ENCODE measurements at places on chromosomes 1 and 21.

- DNase-seq, result peak; percentile 14
Observed at GRCh38 chr1:61851235-61851634, 109.0 kb downstream of the PATJ start.

DNA sequence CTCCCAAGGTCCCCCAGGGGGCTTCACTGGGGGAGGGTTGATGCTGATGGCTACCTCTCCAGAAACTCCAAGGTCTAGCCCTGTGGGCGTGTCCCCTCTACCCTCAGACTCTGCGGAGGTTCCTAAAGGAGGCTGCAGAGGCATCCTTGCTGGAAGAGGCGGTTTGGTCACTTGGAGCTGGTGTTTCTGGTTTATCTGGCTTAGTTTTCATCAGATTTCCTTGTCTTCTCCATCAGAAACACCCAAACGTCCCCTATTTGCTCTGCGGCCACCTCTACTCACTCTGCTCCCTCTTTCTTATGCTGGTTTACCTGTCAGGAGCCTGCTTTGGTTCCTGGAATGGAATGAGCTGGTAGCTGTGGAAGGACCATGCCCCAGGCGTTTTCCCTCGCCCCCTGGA, 2.5 kb downstream of the PKP1 start:
- no peak for DNase-seq

DNA sequence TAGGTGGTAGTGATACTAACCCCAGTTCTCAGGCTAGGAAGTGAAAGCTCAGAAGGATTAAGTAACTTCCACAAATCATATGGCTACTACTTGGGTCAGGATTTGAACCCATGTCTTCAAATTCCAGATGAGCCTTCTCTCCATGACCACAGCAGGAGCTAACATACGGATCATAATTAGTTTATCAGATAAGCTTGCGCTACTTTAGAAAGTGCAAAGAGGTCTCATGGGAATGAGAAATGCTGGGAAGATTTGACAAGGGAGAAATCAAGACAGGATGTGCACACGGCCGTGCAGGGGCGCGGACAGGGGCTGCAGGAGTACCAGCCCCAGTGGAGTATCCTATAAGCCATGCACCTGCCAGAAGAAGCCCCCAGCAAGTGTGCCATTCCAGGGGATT, 5.2 kb downstream of the PLEKHA6 start:
- DNase-seq, result no peak

- DNase-seq, result no peak
Observed at GRCh38 chr1:58156831-58157230, 389.7 kb downstream of the OMA1 start.

DNA sequence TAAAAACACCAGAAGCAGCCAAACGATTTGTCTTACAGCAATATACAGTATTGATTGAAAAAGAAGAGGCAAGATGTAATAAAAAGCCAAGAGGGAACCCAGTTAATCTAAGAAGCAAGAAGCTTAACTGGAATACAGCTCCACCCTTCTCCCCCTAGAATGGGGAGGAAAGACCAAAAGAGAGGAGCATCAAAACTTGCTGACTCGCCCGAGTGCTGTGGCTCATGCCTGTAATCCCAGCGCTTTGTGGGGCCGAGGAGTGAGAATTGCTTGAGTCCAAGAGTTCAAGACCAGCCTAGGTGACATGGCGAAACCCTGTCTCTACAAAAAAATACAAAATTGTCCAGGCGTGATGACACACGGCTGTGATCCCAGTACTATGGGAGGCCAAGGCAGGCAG, 32.2 kb downstream of the BRWD1 start:
- DNase-seq, result no peak

GRCh38 chr1:156372265-156372586, 3.2 kb downstream of the RHBG start:
- DNase-seq, result no peak

DNA sequence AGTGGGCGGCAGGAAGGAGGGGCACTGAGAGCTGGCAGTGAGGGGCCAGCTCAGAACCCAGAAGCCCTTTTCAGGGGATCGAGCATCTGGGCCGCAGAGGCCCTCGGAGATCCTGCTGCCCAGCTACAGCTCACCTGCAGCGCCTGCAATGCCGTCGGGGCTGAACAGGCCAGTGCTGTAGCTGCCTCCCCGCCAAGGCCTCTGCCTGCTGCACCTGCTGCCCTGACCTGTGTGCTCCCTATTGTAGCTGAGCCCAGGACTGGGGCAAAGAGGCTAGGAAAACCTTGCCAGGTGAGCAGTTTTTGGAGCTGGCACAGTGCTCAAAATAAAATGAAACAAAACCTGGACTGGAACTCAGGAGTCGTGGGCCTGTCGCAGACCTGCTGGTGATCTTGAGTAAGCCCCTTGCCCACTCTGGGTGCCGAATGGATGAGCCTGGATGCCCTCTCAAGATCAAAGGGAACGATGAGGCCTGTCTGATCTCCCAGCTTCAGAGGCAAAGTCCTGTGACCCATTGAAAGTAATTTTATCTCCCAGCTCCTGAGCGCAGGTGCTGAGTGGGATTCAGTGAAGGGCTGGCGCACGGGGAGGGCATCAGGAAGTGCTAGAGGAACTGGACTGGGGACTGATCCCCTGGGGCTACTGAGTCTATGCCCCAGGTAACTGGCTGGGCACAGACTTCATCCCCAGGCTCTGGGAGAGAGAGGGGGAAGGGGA, 154.6 kb downstream of the FOXD2 start:
- DNase-seq, result no peak

- no peak for DNase-seq
Observed at GRCh38 chr1:224541901-224542630, 74.1 kb upstream of the CNIH3 start.

- peak; percentile 39 for DNase-seq
Observed at GRCh38 chr21:46128106-46128932, 27.1 kb downstream of the FTCD start.

DNA sequence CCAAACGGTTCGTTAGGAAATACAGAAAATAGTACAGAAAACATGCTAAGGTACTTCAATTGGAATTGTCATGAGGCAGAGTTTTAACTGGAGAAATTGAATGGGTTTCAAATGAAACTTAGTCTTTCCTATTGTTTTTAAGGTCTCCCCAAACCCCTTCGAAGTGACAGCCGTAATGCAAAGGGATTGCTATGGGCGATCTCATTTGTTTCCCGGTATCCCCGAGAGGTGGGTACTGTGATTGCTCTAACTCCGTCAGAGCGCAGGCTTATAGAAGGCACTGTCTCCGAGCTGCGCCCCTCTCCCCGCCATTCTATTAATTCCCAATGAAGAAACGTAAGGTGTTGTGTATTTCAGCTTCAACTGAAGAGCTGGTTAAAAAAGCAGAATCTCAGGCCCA, 22.0 kb upstream of the RNF187 start:
- DNase-seq, result no peak

GRCh38 chr21:36976228-36976861, 9.9 kb upstream of the HLCS start:
- no peak for DNase-seq

DNA sequence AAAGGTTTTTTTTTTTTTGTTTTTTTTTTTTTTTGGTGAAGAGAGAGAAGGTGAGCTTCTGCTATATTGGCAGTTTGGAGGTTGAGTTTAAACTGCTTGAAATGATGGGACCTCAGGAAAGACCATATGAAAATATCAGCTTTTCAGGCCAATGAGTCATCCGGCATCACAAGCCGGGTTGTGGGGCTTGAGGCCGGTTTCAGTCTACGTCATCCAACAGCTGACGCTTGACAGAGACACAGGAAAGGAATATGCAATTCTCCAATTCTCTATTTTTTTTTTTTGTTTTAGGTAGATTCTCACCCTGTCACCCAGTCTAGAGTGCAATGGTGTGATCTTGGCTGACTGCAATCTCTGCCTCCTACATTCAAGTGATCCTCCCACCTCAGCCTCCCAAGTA, 52.4 kb downstream of the KCNJ6 start:
- no peak for DNase-seq

DNA sequence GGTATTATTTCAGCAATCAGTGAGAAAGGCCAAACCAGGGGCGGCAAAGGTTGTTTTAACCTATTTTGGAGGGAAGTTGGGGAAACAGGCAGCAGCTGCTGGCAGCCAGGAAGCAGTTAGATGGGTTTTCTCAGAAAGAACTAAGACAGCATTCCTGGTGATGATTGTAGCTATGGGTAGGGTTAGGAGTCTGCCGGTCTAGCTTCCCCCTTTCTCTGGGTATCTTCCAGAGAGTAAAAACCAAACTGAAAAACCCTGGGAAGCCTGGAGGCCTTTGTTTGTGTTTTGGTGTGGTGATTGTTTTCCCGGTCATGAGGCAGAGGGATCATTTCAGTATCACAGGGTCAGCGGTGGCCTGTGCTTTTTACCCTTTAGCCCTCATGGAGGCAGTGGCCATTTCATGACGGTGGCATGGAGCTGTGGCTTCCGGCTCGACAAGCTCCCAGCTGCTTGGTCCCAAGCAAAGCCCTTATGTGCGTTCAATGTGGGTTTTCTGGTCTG, 19.5 kb upstream of the TNFRSF1B start:
- DNase-seq, result no peak

- DNase-seq, result peak; percentile 61
Observed at GRCh38 chr1:154975409-154976059, 1.1 kb downstream of the CKS1B start.

GRCh38 chr1:72283307-72284083, 1.2 kb upstream of the NEGR1 start:
- DNase-seq, result peak; percentile 83

GRCh38 chr1:21882721-21883415, 54.2 kb downstream of the HSPG2 start:
- no peak for DNase-seq

GRCh38 chr1:178607718-178608408, 95.0 kb downstream of the TEX35 start:
- no peak for DNase-seq

DNA sequence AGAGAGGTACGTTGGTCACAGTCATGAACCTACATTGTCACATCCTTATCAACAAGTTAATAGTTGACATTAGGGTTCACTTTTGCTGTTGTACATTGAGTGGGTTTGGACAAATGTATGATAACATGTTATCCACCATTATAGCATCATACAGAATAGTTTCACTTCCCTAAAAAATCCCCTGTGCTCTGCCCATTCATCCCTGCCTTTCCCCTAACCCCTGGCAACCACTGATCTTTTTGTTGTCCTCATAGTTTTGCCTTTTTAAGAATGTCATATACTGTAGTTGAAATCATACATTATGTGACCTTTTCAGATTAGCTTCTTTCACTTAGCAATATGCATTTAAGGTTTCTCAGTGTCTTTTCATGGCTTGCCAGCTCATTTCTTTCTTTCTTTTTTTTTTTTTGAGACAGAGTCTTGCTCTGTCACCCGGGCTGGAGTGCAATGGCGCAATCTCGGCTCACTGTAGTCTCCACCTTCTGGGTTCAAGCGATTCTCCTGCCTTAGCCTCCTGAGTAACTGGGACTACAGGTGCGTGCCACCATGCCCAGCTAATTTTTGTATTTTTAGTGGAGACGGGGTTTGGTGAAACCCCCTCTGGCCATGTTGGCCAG, 50.6 kb downstream of the UCK2 start:
- no peak for DNase-seq

DNA sequence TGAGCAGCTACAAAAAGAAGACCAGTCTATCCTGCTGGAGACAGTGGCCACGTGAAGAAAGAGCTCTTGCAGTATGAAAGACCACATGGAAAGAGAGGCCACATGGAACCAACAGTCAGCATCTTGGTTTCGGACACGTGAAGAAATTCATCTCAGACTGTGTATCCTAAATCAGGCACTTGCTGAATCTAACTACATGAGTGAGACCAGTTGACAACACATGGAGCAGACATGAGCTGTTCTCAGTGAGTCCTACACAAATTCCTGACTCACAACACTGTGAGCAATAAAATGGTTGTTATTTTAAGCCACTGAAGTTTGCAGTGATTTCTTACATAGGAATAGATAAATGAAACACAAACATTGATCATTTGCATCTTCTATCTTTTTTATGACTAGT, 2.4 kb upstream of the TAF1A start:
- no peak for DNase-seq

DNA sequence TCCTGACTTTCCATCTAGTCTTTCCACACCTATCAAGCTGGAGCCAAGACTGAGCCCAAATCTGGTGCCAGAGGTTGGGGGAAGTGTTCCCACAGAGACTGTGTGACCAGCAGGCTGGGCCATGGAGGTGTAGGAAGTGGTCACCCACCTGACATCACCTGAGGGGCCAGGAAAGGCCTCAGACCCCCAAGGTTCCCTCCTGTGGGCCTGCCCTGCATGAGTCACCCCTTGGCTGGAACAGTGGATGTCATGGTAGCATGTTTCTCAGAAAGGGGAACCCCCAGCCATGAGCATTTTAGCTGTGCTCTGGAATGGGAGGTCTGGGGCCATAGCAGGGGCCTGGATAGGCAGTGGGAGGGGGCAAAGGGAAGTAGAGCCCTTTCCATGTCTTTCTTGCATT, 5.7 kb upstream of the TNFRSF8 start:
- no peak for DNase-seq

- no peak for DNase-seq
Observed at GRCh38 chr1:66258404-66259105, 275.4 kb upstream of the SGIP1 start.

DNA sequence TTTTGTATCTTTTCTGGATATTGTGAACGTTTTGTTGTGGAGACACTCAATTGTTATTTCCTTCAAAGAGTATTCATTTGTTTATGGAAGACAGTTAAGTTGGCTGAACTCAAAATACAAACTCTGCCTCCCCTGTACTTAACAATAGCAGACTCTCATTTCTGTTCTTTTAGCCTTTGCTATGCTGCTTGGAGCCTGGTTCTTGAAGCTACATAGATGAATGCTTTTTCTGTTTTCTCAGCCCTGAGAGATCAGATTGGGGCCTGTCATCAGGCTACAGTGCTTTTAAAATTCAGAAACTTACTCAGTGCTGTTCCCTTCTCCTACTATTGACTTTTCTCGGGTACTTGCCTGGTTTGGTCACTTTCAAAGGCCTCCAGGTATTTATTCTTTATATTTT, 215.7 kb upstream of the LYPLAL1 start:
- no peak for DNase-seq
